ENCODE measurements at places on chromosomes 7 and 10. TPM values are rescaled to one million over a fixed set of nuclear protein-coding genes. Genes with fewer than 3 reads are reported as not detected.

The IL6 gene
- total RNA-seq: 0.65 TPM

The KMT2C gene
- total RNA-seq: 67.1 TPM

The CALCR gene
- not detected for total RNA-seq

The IGFBP3 gene
- 0.90 TPM for total RNA-seq

The CNPY4 gene
- 32.4 TPM for total RNA-seq

The CCDC146 gene
- total RNA-seq: 10.7 TPM

The SLC29A3 gene
- total RNA-seq: 3.4 TPM

The ACSM6 gene
- total RNA-seq: not detected

The OPN1SW gene
- total RNA-seq: not detected

The TACR2 gene
- not detected for total RNA-seq

The MAP3K8 gene
- 27.7 TPM for total RNA-seq

The KIAA1549 gene
- total RNA-seq: 1.2 TPM

The FAM3C gene
- total RNA-seq: 18.4 TPM

The RPP38 gene
- 19.0 TPM for total RNA-seq

The HOXA1 gene
- total RNA-seq: 0.92 TPM

The EIF4EBP2 gene
- 60.8 TPM for total RNA-seq

The ASB10 gene
- total RNA-seq: not detected

The COL28A1 gene
- not detected for total RNA-seq

The EBLN1 gene
- not detected for total RNA-seq

The MCM10 gene
- total RNA-seq: 68.3 TPM

The TMEM140 gene
- 12.6 TPM for total RNA-seq

The SLC26A3 gene
- total RNA-seq: not detected

The SNX10 gene
- 39.2 TPM for total RNA-seq

The PPP1R3A gene
- total RNA-seq: not detected

The AGMO gene
- not detected for total RNA-seq

The MRC1 gene
- total RNA-seq: not detected

The HYAL4 gene
- not detected for total RNA-seq

The RGR gene
- total RNA-seq: not detected

The LIPN gene
- not detected for total RNA-seq

The CALHM1 gene
- 1.8 TPM for total RNA-seq

The EPHB6 gene
- 7.0 TPM for total RNA-seq

The DNAJC12 gene
- total RNA-seq: 2.6 TPM

The AMZ1 gene
- total RNA-seq: not detected

The SPDYE2B gene
- not detected for total RNA-seq

The GET4 gene
- 32.2 TPM for total RNA-seq

The NUTM2A gene
- total RNA-seq: 0.29 TPM

The SH3PXD2A gene
- total RNA-seq: 8.5 TPM

The OR2F1 gene
- total RNA-seq: not detected

The NEUROD6 gene
- not detected for total RNA-seq

The TMEM236 gene
- total RNA-seq: 0.13 TPM

The MINDY4 gene
- 1.3 TPM for total RNA-seq

The ZNF511 gene
- total RNA-seq: 62.6 TPM

The VENTX gene
- not detected for total RNA-seq

The ZNF365 gene
- total RNA-seq: not detected

The AZGP1 gene
- total RNA-seq: not detected

The CPED1 gene
- not detected for total RNA-seq

The CREB5 gene
- not detected for total RNA-seq
